ENCODE measurements at places on chromosomes 11 and 22.

DNA sequence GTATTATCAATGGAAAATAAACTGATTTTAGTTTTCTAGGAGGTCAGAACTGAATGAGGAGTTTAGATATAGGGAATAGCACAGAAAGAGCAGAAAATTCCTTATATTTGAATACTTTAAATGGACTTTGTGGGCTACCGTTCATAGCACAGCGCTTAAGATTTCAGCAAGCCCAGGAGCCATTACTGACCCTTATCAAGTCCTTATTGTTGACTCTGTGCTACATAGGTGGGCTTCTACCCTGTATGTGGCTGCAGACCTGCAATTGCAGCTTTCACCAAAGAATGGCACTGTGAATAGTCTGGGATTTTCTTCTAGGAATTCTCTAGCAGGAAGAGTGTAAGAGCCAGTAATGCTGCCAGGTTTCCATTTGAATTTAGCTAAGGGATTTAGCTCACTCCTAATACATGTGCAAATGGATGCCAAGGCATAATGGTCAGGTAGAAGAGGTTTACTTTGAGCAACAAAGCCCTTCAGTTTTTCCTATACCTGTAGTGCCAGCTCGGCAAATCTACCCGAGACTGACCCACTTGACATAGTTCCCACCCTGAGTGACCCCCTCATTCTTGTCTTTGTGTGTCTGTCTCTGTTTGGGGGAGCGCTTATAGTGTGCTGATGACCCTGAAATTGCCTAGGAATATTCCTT is 42.5 kb upstream of the DLAT start:
- DNase-seq, result no peak

- no peak for DNase-seq
Observed at GRCh38 chr11:76805206-76805913, 22.2 kb downstream of the TSKU start.

GRCh38 chr11:77814848-77815247 is 5.7 kb downstream of the RSF1 start:
- DNase-seq, result no peak

- DNase-seq, result no peak
Observed at GRCh38 chr11:43685440-43685839, 4.9 kb downstream of the HSD17B12 start.

DNA sequence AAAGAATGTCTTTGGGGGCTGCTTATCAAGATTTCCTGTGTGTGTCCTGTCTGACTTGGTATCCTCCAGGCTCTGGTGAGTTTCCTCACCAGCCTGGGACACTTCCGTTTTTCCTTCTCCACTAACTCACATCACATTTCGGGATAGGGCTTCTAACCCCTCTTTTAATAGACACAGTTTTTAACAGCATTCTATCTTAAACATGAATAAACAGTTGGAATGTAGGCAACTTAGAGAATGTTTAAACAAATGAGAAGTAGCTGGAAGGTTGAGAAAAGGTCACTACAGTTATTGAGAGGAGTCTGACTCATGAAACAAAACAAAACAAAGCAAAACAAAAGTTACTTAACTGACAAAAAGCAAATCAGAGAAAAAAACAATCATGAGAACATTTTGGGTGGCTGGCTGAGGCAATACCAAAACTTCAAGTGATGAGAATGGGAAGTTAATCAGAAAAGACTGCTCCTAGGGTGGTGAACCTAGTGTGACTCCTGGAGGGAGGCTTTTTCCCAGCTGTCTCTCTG is 64.7 kb upstream of the CTSC start:
- DNase-seq, result peak; percentile 62

DNA sequence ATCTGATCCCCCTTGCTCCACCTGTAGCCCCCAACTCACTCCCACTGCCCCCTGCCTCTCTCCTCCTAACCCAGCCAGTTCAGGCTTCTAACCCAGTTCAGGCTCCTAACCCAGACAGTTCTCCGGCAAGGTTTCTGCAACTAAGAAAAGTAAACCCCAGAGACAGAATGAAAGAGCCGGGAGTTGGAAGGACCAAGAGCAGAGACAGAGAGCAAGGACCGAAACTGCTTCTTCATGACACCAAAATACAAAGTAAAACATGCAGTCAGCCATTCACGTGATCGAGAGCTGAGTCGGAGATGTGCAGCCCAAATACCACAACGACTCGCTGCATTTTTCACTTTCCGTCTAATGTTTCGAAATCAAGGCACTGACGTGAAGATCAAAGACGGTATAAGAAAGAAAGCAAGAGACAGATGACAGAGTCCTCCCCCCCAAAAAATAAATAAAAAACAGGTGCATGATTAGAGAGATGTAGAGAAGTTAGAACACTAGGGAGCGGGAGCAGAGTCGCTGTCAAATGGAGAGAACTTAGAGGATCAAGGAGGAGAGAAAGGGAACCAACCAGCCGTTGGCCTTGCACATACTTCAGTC is 884 bp downstream of the IL10RA start:
- no peak for DNase-seq

DNA sequence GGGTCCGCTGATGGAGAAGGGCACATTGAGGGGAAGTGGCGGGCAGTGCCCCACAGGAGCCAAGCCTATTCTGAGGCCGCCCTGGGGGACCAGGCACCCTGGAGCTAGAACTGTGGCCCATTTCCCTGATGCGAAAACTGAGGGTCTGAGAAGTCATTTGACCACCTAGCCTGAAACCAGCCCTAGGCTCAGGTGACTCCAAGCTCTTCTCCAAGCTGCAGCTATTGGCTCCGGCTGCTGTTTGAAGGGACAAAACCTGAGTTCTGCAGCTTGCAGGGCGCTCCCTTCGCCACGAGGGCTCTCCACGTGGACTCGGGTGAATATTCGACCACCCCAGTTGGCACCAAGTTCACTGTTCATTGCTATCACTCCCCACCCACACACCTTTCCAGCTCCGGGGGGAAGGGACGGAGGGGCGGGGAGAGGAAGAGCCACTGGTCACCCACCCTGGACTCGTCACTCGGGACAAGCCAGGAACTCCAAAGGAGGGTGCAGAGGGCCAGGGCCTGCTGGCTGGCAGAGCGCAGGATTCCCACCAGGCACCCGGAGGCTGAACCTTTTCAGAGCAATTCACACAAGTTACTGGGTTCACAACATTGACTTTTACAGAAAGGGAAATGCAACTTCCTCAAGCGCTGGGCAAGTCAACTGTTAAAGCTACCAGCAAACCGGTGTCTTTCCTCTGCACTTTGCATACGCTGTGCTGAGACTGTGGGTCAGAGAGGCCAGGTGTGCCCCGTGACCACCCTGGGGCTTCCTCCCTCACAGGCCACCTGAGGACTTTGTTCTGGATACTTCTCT is 1.1 kb upstream of the RAC2 start:
- DNase-seq, result no peak

- DNase-seq, result no peak
Observed at GRCh38 chr11:69916806-69917387, 97.7 kb upstream of the FGF3 start.

All from AG08395 (cell line).